ENCODE measurements at places on chromosomes 12 and 14.
A peak's percentile ranks its signal among the peaks of the same experiment; 100 is the strongest.

DNA sequence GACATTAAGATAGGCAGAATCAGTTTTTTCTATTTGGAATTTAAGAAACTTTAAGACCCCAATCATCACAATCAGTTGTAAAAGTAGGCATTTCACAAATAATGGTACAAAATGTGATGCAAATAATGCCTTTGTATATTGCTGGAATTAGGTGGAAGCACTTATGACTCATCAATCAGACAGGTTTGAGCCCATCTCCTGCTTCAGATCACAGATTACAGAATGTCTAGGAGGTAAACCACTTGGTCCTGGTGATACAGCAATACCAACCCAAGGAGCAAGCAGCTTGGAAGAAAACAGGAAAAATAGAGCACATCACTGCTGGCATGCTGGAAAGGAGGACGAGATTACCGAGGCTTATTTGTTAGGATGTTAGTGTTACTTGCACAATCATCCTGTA is 57.6 kb downstream of the C12orf56 start:
- DNase-seq: no peak

DNA sequence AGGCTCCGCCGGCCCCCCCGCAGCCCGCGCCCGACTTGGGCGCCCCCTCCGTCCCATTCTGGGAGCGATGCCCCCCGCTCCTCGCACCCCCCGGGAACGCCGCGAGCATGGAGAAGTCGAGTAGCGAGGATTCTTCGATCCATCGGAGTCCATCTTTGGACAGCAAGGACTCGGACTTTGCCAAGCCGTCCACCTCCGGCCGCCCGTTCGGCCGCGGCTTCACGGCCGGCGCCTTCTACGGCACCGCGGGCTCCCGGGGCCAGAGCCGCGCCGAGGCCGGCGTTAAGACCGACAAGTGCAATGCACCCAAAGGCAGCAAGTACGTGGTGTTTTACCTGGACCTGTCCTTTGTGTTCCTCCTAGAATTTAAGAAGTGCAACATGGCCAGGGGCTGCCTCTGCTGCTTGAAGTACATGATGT is 123.6 kb downstream of the TSPAN9 start:
- DNase-seq: no peak

DNA sequence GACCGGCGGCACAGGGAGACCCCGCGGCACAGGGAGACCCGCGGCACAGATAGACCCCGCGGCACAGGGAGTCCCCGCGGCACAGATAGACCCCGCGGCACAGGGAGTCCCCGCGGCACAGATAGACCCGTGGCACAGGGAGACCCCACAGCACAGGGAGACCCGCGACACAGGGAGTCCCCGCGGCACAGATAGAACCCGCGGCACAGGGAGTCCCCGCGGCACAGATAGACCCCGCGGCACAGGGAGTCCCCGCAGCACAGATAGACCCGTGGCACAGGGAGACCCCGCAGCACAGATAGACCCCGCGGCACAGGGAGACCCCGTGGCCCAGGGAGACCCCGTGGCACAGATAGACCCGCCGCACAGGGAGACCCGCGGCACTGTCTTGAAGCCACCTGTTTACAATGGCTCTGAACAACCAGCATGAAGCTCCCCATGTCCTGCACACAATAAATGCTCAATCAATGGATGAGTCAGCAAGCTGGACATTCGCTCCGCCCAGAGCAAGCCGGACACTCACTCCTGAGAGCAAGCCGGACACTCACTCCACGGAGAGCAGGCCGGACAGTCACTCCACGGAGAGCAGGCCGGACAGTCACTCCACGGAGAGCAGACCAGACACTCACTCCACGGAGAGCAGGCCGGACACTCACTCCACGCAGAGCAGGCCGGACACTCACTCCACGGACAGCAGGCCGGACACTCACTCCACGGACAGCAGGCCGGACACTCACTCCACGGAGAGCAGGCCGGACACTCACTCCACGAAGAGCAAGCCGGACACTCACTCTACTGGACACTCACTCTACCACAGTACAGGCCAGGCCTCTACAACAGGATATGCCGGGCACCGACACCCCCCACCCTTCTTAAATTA is 121.9 kb downstream of the RFLNA start:
- no peak for DNase-seq

DNA sequence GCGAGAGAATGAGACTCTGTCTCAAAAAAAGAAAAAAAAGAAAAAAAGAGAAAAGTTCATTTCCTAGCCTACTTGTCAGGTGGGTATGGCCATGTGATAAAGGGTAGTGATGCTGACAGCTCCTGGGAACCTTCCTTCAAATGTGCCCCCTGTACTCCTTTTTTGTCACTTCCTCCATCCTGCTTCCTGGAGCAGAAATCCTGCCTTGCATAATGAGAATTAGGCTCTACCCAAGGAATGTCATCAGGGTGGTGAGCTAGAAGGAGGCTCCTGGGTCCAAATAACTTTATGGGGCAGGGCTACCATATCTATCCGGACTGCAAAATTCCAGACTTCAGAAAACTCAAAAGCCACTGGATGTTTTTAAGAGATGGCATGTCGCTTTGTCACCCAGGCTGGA is 27.8 kb upstream of the FBXO34 start:
- DNase-seq: no peak

DNA sequence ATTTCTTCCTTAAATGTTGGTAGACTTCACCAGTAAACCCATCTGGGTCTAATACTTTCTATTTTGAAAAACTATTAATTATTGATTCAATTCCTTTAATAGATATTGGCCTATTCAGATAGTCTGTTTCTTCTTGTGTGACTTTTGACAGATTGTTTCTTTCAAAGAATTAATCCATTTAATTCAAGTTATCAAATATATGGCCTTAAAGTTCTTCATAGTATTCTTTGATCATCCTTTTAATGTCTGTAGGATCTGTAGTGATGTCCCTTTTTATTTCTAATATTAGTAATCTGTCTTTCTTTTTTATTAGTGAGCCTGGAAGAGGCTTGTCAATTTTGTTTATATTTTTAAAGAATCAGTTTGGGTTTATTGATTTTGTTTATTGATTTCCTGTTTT is 190.0 kb downstream of the SLC38A4 start:
- DNase-seq: no peak

GRCh38 chr12:29299633-29300032 is 81.3 kb downstream of the ERGIC2 start:
- DNase-seq: no peak

- peak; percentile 90 for DNase-seq
Observed at GRCh38 chr12:16939871-16940306, 333.9 kb upstream of the LMO3 start.

DNA sequence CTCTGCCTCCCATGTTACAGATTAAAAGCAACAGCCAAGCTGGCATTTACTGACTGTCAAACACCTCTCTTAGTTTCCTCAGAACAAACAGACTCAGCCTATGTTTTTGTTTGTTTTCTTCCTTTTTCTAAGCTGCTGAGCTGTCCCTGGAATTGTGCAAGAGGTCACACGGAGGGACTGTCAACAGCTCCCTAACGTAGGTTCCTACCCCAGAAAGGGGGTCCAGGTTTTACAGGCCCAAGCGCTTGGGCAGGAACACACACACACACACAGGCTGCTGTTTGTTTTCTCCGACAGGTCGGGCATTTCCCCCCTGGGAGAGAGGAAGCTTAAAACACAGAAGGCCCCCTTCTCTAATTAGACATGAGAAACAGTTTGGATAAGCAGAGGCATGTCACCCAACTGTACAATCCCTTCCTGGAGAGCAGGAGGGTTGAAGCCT is 739.6 kb upstream of the TBX3 start:
- peak; percentile 74 for DNase-seq

DNA sequence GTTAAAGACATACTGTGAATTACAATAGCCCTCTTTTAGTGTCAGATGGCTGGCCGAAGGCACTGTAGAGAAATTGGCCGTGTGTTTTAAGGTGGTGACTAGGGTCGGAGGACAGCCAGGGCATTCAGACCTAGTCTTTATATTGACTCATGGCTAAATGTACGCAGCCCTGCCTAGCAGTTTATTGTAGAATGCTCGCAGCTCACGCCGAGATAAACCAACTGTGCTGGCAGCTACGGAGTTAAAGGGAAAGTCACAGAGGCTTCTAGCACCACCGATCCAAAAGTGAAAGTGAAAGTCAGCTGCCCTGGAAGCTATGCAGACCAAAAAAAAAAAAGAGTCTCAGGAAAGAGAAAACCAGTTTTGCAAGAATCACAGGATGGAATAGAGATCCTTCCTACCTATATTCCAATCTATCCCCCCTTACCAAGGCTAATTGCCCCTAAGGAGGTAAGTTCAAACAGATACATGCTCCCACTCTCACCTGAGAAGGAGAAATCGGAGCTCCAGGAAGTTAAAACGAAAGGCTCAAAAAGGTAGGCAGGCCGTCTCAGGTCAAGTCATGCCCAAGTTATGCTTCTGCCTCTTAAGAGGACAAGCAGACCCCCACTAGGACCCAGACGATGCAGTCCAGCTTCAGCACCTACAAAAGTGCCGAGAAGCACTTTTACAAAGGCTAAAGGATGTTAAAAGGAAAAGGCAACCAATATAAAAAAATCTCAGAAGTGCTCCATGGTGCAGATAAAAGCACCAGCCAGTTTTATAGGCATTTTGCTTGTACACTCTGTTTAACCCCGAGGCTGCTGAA is 24.8 kb downstream of the KLRK1 start:
- DNase-seq: no peak

DNA sequence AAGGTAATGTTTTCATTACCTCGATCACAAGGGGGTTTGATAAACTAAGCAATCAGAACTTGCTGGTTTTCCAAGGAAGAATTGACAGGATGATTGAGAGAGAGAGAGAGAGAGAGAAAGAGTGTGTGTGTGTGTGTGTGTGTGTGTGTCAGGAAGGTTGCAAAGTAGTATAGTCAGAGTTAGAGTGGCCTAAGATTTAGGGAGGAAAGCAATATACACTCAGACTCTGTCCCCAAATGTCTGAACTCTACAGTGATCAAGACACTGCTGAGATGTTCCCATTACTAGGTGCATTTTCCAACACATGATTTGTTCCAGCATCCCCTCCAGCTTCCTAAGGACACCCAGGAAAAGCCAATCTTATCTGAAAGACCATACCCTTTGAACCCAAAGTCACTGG is 1074.1 kb downstream of the BCL11B start:
- no peak for DNase-seq

GRCh38 chr14:22460461-22461195 is 128.4 kb downstream of the DAD1 start:
- no peak for DNase-seq

- no peak for DNase-seq
Observed at GRCh38 chr12:28489246-28489645, 299.0 kb downstream of the CCDC91 start.

DNA sequence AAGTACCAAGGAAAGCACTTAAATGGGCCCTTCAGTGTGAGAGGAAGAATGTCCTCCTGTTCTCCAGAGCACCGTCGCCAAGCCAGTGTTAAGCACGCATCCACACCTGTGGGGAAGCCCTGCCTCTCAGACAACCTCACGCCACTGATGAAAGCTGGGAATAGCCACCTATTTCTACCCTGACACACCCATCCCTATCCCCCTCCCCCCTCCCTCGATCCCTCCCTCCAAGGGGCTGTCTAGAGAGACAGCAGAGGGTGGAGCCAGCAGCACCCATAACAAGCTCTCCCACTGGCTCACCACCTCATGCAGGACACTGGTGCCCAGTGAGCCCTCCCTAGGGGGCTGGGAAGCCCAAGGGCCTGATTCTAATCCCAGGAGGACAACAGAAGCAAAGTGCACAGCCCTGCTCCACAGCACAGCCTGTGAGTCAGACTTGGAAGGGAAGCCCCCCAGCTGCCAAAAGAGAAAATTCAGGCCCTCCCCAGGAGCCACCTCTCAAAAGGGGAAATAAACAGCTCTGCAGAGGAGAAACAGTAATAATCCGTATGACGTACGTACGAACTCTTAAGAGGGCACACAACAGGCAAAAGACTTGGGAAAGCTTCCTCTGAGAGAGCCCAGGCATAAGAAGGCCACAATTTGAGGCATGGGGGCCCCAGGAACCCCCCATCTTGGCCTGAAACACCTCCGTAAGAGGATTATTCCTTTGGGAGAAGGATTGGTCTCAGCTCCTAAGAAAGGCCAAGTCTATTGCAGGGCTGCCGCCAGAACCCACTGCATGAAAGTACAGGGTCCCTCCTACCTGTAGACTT is 7.8 kb downstream of the PITPNM2 start:
- peak; percentile 92 for DNase-seq

GRCh38 chr12:34601689-34602088 is 579.4 kb downstream of the ALG10 start:
- no peak for DNase-seq

DNA sequence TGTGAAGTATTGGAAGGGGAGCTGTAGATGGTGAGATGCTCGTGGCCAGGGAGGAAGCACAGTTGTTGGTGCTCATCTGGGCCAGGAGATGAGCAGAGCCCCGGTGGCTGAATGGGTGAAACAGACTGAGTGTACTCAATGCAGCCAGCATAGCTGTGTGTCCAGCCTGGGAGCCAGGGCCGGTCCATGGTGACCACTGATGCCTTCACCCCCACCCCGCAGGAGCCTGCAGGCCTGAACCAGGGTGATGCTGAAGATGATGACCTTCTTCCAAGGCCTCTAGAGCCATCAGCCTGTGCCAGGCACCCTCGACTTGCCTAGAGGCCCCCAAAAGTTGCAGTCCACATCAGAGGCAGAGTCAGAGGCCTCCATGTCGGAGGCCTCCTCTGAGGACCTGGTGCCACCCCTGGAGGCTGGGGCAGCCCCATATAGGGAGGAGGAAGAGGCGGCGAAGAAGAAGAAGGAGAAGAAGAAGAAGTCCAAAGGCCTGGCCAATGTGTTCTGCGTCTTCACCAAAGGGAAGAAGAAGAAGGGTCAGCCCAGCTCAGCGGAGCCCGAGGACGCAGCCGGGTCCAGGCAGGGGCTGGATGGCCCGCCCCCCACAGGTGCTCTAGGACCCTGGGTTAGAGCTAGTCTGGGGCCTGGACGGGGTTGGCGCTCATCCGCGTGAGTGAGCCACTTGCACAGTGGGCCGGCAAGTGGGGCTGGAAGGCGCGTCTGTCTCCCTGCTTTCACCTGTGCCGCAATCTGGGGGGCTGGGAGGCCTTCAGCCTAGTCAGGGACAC is 3.0 kb downstream of the TNFAIP2 start:
- DNase-seq: no peak

GRCh38 chr12:81081726-81082125 is 3.8 kb downstream of the ACSS3 start:
- peak; percentile 66 for DNase-seq

DNA sequence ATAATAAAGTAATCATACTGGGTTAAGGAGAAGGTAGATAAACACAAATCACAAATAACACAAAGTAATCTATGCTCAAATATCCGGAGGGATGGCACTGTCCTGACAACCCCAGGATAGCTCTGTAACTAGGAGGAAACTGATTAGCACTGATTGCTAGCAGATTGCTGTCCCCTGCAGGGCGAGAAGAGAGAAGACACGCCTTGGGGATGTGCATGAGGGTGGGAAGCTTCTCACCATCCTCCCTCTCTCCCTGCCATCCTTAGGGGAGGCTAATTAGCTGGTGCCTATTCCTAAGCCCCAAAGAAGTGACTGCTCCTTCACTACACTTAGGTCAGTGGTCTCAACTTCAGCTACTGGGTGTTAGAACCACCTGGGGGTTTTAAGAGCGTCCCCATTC is 27.0 kb upstream of the TMEM260 start:
- DNase-seq: peak; percentile 89

GRCh38 chr12:125512541-125513298 is 447.5 kb downstream of the AACS start:
- no peak for DNase-seq

GRCh38 chr12:6068227-6068626 is 56.2 kb downstream of the VWF start:
- DNase-seq: no peak

- no peak for DNase-seq
Observed at GRCh38 chr14:87998482-87998881, 5.5 kb upstream of the GALC start.
